ENCODE measurements at places on chromosomes 7 and 10.

DNA sequence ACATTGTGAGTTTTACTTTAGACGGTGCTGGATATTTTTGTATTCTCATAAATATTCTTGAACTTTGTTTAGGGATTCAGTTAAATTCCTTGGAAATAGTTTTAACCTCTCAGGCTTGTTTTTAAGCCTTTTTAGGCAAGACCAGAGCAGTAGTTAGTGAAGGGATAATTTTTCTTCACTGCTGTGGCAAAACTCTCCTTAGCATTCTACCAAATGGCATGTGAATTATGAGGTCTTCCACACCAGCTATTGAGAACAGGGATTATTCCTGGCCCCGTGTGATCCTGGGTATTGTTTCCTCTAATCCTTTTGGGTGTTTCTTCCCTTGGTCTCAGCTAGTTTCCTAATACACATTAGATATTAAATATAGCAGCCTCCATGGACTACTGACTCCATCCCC lies 46.2 kb downstream of the CCDC71L start:
- no peak for DNase-seq

DNA sequence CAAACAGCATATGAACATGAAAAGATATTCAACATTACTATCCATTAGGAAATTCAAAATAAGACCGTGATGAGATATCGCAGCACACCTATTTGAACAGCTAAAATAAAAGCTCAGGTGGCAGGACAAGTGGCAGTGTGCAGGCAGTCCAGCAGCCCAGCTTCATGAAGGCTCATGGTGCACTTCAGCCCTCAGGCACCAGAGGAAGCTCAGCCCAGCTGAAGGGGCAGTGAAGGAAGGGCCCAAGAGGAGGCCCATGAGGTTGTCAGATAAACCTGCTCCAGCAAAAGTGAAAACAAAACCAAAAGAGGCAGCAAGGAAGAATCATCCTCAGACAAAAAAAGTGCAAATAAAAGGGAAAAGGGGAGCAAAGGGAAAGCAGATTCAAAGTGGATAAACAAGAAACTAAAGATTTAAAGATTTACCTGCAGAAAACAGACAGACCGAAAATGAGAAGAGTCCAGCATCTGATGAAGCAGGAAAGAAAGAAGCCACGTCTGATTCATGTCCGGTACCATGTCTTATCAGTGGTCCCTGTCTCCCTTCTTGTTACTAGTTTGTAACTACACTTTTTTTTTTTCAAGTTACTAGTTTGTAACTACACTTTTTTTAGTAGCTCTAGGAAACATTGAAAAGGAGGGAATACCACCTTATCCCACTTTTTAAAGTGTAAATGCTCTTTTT lies 15.0 kb upstream of the FAM24B start:
- no peak for DNase-seq

DNA sequence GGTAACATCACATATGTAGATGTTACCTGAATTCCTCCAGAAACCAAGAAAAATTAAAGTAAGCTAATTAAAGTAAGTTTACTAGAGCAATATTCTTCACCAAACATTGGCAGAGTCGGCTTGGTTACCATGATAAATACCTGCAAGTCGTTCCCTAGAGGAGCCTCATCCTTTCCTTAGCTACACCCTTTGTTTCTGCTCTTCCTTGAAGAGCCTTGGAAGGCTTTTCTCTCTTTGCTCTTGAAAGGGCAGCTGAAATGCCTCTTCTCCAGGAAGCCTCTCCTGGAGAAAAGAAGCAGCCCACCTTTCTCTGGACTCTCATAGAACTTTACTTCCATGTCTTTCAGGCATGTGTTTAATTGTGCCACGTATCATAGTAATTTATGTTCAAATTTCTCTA lies 34.9 kb upstream of the CALD1 start:
- DNase-seq: no peak

- DNase-seq: no peak
Measured at GRCh38 chr7:3592401-3593134, 291.5 kb downstream of the SDK1 start.

- peak; percentile 96 for DNase-seq
Measured at GRCh38 chr7:143285806-143286521, 1.2 kb downstream of the TMEM139 start.

- DNase-seq: no peak
Measured at GRCh38 chr10:107619139-107619538, 454.6 kb upstream of the SORCS1 start.

DNA sequence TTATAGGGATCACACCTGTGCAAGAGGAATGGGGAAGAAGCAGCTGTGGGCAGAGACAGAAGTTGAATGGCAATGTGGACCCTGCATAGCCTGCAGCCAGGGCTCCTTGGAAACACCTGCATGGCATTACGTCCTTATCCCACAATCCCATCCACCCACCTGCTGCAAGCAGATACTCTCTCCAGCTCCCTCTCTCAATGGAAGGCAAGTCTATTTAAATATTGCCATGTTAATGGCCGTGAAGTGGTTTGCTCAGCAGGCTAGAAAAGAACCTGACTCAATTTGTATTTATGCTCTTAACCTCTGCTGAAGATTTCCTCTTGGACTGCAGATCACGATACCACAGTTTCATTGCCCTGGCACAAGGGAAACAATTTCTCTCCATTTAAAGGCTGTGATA lies 417.0 kb downstream of the TYW1 start:
- DNase-seq: no peak

GRCh38 chr10:18650404-18650997 lies 886 bp downstream of the NSUN6 start:
- DNase-seq: no peak

GRCh38 chr10:10499839-10500238 lies 517.8 kb upstream of the CELF2 start:
- DNase-seq: no peak

DNA sequence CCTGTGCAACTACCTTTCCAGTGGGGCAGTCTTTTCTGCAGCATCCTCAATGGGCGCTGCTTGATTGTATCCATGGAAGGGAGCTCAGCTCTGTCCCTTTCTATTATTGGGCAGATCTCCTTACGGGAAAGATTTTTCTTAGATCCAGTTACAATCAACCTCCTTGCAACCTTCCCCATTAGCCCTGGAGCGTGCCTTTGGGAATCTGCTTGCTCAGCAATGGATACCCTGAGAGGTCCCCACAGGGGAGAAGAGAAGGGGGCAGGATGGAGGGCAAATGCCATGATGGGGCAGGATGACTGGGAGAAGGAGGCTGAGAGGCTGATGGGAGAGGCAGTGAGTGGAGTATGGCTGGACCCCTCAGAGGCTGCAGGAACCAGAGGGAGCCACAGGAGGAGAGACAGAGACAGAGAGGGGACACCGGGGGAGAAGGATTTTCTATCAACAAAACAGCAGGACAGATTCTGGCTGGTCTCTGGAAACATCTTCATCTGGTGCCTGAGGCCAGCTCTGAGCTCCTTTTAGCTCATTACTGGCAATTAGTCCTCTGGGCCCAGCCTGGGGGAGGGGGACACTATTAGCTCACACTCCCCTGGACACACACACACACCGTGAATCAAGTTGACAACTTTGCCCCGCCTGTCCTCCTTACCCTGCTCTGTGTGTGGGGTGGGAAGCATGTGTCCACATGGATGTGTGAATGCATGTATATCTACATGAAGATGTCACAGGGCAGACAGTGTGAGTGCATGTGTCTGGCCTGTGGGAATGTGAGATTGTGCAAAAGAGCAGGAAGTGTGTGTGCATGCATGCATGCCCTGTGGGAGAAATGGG lies 80.8 kb upstream of the PAX2 start:
- no peak for DNase-seq

- no peak for DNase-seq
Measured at GRCh38 chr7:139797607-139798006, 19.8 kb upstream of the HIPK2 start.

GRCh38 chr10:69939061-69939460 lies 113.6 kb upstream of the MACROH2A2 start:
- no peak for DNase-seq

DNA sequence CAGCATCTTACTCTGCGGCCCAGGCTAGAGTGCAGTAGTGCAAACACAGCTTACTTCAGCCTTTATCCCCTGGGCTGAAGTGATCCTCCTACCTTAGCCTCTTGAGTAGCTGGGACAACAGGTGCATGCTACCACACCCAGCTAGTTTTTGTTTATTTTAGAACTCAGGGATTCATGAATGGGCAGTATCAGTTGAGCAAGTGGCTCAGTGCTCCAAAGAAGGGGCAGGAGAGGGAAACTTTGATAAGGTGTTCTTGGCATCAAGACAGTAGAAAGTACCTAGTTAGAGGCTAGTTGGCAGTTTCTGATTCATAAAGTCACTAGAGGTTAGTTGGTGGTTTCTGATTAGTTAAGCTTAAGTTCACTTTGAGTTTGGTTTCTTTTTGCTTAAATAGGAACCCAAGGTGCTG lies 18.4 kb downstream of the TRIM24 start:
- no peak for DNase-seq

DNA sequence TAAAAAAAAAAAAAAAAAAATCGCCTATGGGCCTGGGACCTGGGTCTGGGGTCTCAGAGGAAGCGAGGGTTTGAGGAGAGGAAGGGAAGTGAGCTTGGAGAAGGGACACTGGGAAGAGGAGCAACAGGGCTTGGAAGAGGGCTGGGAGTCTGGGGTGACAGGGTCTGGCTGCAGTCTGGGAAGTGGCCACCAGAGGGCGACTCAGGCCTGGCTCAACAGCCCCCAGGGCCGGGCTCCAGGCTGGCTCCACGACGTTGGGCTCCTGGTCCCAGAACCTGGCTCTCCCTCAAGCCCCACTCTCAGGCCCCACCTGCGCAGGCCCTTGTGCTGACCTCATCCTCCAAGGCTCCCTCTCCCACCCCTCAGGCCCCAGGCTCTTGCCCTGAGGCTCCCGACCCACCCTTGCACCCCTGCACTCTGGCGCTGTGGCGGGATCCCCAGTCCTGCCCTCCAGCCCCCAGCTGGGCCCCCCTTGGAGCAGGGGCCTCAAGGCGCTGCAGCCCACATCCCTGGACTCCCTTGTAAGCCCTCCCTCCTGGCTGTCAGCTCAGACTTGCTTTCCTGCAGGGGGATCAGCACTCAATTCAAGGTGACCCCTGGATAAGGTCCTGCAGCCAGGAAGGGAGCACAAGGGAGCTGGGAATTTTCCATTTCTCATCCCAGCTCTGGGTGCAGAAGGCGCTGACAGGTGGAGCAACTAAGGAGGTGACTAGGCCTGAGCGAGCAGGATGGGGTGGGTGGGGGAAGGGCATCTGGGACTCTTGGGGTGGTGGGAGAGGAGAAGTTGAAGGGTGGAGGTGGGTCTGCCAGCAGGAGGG lies 5.4 kb upstream of the SPACDR start:
- DNase-seq: peak; percentile 79

DNA sequence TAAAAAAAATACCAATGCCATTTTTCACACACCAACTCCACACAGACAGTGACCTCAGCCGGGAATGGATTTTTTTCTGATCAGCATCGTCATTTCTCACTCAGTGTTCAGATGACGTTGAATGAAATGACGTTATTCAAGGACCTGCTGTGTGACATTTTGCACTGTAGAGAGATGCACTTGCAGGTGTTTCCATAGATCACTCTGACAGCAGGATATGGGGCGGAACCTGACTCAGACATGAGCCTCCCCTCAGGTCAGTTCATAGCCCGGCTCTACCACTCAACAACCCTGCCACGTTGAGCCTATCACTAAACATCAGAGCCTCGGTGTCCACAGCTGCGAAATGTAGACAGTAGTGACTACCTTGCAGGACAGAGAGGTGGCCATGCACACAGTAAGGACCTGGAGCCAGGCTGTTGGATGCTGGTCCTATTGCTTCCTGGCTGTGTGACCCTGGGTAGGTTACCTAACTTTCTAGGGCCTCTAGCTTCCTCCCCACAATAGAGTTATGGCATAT lies 41.4 kb upstream of the ANTXRL start:
- DNase-seq: no peak

DNA sequence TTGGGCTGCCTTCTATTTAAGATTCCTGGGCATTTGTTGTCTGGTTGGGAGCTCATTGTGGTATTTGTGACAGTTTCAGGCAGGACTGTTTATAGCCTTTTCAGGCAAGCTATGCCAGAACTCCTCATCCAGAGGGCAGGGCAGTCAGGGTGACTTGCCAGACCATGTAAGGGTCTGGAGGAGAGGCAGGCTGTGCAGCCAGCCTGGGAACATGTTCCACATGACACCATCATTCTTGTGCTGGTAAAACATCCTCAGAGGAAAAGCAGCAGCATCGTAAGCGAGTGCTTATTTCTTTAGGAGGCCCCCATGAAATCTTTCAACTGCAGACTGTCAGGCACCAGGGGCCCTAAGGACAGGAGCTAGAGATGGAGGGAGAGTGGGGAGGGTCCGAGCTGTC lies 44.0 kb upstream of the SORBS1 start:
- DNase-seq: no peak

GRCh38 chr7:155429651-155430050 lies 28.3 kb upstream of the EN2 start:
- DNase-seq: no peak

DNA sequence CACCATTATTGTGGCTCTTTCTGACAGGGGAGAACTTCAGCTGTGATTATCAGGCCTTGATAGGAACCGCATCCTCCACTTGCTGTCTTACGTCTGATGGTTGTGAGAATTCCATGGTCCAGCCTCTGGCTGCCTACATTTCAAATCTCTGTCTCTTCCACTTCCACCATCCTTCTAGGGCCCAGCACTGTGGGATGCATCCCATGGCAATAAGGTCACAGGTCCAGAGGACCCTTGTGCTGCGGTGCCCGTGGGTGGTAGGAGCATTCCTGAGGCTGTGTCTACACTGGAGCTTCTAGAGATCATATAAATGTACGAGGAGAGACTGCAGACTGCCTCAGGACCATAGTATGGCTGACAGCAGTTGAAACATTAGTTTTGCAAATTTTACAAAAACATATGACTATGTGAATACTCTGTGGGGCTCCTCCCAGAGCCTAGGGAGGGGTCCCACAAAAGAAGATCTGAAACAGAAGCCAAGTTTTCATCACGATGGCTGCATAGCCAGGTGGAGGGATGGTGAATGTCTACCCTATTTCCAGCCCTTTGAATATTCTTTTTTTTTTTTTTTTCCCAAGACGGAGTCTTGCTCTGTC lies 11.8 kb downstream of the CALML3 start:
- DNase-seq: no peak

- no peak for DNase-seq
Measured at GRCh38 chr10:106768204-106768603, 396.3 kb downstream of the SORCS1 start.

- no peak for DNase-seq
Measured at GRCh38 chr10:16735671-16736070, 81.6 kb downstream of the RSU1 start.

GRCh38 chr7:2011266-2012043 lies 221.3 kb downstream of the MAD1L1 start:
- no peak for DNase-seq

GRCh38 chr7:40219917-40220316 lies 85.1 kb downstream of the SUGCT start:
- DNase-seq: no peak

GRCh38 chr10:49194212-49194920 lies 6.2 kb upstream of the TMEM273 start:
- DNase-seq: no peak

DNA sequence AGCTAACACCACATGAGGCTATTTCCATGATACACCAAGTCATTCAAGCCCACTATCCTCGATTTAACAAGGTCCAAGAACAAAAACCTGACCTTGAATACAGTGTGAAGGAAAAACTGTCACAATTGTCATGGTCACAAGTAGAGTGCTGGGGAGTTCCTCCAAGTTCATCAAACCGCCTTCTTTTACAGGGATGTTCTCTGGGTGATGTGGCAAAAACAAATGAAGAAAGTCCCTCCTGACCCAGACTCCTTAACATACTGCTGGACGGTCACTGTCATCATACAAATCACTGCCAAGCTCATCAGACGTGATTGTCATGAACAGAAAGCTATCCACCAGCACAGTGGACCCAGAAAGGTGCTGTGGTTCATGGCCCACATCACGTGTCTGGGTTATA lies 28.9 kb downstream of the HIPK2 start:
- DNase-seq: no peak

Data from pons (tissue), 1 donor.